Gastrocnemius medialis (tissue), 4 donors: ENCODE measurements at places on chromosomes 1 and 21. TPM values are rescaled to one million over a fixed set of nuclear protein-coding genes. Genes with fewer than 3 reads are reported as not detected.

- peak; percentile 63 for DNase-seq
Observed at GRCh38 chr1:59707178-59707791, 107.5 kb upstream of the HOOK1 start.

DNA sequence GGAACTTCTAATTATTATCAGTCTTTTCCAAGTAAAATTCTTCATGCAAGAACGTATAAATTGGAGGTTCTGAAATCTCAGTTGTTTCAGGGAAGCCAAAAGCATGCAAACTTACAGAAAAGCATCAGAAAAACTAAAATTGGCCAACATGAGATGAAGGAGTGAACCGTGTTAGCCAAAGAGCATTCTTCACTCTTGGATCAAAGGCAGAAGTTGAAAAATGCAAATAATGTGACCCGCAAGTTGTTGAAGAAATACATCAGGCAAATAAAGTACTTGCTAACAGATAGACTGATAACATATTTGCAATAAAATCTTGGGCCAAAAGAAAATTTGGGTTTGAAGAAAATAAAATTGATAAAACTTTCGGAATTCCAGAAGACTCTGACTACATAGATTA is 29.6 kb downstream of the DIPK1A start:
- no peak for DNase-seq

Gene DIO1
- not detected for total RNA-seq

GRCh38 chr1:72648465-72648864 is 366.1 kb upstream of the NEGR1 start:
- no peak for DNase-seq

Gene CHIA
- total RNA-seq, result not detected

Gene PCBP3
- total RNA-seq, result not detected
